ENCODE measurements at places on chromosomes 13 and 19.

DNA sequence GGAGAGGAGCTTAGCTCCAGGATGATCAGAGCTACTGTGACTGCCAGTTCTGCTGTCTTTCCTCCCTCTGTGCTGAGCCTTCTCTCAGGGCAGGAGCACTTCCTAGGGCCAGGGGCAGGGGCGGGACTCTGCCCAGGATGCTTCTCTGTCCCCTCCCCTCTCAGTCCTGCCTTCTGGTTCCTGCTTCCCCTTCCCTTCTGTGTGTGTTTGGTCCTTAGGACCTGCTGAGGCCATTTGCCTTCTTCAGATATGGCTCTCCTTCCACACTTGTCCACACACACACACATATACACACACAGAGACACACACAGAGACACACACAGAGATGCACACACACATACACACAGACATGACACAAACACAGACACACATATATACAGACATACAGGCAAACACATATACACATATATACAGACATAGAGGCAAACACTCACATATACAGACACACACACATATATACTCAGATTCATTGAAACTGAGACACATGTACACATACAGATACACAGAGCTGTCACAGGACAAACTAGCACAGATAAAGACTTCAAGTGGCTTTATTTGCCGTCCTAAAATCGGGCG lies 22.0 kb upstream of the CD177 start:
- DNase-seq, result no peak

DNA sequence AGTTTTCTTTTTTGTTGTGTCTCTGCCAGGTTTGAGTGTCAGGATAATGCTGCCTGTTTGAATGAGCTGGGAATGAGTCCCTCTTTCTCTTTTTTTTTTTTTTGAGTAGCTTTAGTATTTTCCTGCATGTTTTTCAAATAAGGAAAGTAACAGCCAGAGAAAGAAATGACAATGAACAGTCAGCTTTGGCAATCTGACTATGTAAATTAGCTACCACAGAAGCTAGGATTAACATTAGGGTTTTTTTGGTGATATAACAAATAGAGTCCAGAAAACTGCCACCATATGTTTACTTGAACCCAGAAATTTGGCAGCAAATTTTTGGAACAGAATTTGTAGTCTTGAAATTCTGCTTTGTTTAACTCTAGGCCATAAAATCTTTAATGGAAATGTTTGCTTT lies 50.5 kb downstream of the SGCG start:
- no peak for DNase-seq

GRCh38 chr13:26022538-26023292 lies 29.1 kb downstream of the SHISA2 start:
- DNase-seq, result no peak

- no peak for DNase-seq
Measured at GRCh38 chr13:93325303-93326233, 99.0 kb downstream of the GPC6 start.

DNA sequence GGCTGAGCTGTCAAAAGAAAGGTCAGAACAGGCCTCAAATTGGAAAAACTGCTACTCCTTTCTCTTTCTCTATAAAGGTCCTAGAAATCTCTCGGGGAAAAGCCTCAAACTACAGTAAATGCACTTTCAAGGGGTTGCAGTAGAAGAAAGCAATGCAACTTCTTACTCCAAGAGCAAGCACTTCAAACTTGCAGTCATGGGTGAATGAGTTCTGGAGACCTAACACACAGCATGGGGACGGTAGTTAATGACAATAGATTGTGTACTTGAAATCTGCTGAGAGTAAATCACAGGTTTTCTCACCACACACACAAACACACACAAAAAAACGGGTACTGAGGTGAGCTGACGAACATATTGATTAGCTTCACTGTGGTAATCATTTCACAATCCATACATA lies 11.8 kb downstream of the TUBGCP3 start:
- DNase-seq, result no peak

DNA sequence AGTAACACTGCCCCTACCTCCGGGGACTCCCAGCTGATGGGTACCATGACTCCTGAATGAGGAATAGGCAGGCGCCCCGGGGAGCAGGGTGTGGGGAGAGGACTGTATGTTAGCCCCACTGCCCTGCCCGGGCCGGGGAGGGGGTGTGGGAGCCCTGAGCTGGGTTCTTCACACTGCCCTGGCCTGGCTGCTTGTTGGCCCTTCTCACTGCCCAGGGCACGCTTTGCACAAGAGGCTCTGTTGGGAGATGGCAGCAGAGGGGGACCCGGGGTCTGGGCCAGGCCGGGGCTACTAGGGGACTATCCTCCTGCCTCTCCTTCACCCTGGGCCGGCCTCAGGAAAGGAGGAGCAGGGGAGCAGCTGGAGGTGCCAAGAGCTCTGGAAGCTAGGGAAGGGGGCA lies 19.3 kb upstream of the KCTD15 start:
- DNase-seq, result no peak

DNA sequence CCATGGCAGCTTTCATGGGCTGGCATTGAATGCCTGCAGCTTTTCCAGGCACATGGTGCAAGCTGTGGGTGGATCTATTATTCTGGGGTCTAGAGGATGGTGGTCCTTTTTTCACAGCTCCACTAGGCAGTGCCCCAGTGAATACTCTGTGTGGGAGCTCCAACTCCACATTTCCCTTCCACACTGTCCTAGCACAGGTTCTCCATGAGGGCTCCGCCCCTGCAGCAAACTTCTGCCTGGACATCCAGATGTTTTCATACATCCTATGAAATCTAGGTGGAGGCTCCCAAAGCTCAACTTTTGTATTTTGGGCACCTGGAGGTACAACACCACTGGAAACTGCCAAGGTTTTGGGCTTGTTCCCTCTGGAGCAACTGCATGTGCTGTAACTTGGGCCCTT lies 450.6 kb downstream of the LMO7 start:
- DNase-seq, result no peak

DNA sequence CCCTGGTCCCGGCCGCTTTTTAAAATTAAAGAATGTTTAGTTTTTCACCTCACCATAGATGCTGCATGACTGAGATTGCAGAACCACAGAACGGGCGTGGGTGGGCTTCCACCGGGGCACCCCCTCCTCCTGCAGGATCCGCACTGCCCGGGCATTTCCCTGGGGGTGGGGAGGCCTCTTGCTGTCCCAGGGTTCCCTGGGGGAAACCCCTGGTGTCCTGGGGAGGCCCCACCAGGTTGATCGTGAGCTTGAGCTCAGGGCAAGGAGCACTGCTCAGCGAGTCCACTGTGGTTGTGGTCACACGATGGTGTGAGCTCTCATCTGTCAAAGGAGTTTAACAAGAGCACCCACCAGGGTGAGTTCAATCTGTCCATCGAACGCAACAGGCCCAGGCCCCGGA lies 11.4 kb upstream of the TCF3 start:
- DNase-seq, result peak; percentile 76

DNA sequence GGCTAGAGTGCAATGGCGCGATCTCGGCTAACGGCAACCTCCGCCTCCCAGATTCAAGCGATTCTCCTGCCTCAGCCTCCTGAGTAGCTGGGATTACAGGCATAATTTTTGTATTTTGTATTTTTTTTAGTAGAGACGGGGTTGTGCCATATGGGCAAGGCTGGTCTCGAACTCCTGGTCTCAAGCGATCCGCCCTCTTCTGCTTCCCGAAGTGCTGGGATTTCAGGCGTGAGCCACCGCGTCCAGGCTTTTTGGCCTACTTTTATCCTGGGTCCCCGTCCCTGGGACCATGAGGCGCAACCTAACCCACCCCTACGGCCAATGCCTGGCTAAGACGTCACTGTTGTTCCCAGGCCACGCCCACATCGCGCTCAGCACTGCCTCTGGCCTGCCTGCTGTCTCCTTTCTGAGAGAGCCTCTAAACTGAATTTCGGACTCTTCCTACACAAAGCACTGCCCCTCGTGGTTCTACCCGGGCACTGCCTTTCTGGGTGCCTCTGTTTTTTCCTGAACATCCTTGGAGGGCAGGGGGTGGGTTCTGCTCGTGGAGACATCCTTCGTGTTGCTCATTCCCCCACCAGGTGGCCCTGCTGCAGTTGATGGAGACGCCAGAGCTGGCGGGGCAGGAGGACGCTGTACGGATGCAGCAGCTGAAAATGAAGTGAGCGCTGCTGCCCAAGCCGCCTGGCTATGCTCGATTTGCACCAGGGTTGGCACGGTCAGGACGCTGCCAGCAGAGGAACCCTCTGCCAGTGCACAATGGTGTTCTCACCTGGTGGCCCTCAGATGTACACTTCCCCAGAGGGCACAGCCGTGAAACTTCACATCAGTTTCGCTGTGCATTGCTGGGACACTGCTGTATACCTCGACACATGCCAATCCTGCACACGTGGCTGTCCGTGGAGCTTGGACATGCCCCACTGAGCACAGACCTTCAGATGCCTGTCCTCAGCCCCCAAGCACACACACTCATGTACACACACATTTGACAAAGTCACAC lies 2.0 kb downstream of the REX1BD start:
- no peak for DNase-seq

GRCh38 chr13:84399320-84400085 lies 517.2 kb upstream of the SLITRK1 start:
- DNase-seq, result no peak

GRCh38 chr19:1177322-1178114 lies 3.5 kb upstream of the SBNO2 start:
- DNase-seq, result no peak

DNA sequence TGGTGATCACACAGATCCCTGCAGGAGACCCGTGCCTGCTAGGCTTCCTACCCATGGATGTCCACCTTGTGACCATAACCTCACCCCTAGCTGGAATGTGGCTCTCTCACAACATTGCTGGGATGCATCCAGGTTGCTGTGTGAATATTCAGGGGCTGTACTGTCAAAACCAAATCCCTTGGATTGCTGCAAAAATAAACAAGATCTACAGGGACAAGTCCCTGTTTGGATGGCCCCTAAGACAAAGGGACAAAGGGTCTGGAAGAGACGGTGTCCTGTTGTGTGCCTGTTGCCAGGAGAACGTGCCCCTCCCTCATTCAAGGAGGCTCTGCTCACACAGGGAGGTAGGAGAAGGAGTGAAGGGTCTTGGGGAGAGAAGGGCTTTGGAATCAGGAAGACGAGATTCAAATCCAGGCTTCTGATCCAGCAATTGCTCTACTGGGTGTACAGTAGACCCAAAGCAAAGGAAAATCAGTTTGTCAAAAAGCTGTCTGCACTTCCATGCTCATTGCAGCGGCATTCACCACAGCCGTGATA lies 89.2 kb upstream of the WASF3 start:
- no peak for DNase-seq

DNA sequence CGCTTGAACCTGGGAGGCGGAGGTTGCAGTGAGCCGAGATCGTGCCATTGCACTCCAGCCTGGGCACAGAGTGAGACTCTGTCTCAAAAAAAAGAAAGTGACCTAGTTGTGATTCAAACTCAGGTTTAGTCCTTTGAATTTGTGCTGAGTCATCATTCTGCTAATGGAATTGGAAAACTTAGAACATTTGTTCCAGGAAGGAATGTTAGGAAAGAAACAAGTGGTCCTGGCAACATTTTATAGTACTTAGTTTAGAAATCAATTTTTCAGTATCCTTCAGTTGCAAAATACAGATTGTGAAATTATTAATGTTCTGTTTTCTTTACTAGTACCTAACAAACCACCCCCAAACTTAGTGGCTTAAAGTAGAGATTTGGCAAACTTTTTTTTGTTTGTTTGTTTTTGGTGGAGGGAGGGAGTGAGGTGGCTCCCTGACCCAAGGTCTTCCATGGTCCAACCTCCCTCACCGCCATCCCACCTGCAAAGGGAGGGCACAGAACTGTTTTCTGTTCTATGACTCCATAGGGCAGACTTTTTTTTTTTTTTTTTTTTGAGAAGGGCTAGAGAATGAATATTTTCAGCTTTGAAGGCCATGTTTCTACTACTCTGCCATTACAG lies 9.2 kb upstream of the SULT2A1 start:
- no peak for DNase-seq

DNA sequence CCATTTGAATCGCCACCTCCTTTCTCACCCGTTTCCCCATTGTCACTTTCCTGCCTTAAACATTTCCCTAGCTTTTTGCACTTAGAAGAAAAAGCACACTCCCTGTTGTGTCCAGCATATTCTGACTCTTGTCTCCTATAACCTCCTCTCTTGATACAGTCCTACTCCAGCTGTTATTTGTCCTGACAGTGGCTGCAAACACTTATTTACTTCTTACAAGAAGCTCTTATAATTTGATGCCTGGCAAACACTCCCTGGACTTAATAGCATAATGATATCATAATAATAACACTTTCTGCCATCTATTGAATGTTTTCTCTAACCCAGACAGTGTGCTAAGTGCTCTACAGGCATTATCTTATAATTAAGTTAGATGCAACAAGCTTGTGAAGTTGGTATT lies 76.6 kb downstream of the DGKH start:
- DNase-seq, result no peak

DNA sequence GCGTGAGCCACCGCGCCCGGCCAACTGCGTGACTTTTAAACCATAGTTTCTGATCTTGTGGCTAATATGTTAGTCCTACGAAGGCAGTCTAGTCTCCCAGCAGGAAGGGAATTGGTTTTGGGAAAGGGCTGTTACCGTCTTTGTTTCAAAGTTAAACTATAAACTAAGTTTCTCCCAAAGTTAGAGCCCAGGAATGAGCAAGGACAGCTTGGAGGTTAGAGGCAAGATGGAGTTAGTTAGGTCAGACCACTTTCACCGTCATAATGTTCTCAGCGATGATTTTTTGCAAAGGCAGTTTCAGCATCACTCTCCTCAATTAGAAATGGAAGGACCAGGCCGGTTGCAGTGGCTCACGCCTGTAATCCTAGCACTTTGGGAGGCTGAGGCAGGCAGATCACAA lies 17.7 kb upstream of the ADGRE2 start:
- DNase-seq, result no peak

- DNase-seq, result no peak
Measured at GRCh38 chr13:41608111-41608838, 150.9 kb downstream of the RGCC start.

GRCh38 chr13:111919286-111919685 lies 147.7 kb upstream of the SOX1 start:
- DNase-seq, result peak; percentile 31

- no peak for DNase-seq
Measured at GRCh38 chr19:45138303-45138751, 22.5 kb downstream of the NKPD1 start.

GRCh38 chr13:23205807-23206206 lies 25.0 kb downstream of the SGCG start:
- no peak for DNase-seq

DNA sequence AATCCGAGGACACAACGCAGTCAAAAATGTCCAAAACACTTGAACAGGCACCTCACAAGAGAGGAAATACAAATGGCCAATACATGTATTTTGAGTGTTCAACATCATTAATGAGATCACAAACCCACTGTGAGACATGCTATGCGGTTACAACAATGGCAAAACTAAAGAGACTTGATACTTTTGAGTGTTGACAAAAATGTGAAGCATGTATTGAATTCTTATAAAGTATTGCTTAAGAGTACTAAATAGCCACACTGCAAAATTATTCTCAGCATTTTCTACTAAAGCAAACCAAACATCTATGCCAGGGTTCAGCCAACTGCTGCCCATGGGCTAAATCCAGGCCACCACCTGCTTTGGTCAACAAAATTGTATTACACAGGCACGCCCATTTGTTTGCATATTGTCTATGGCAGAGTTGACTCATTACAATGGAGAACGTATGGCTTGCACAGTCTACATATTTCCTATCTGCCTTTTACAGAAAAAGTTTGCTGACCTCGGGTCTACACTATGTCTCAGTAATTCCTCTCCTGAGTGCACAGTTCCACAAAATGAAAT lies 135.3 kb downstream of the B3GLCT start:
- DNase-seq, result no peak

GRCh38 chr19:39498798-39499642 lies at the start of gene DLL3:
DLL3 (plus strand) TSS chr19:39498947; CDS start chr19:39498975, 28 bp downstream.
- no peak for DNase-seq

Data from activated effector memory CD4-positive, alpha-beta T cell treated with anti-CD3 and anti-CD28 coated beads, Interleukin-2, amount 50 U/mL, for 16 hours (primary cell).